ENCODE measurements at places on chromosomes 12 and 14.
A peak's percentile ranks its signal among the peaks of the same experiment; 100 is the strongest.

DNA sequence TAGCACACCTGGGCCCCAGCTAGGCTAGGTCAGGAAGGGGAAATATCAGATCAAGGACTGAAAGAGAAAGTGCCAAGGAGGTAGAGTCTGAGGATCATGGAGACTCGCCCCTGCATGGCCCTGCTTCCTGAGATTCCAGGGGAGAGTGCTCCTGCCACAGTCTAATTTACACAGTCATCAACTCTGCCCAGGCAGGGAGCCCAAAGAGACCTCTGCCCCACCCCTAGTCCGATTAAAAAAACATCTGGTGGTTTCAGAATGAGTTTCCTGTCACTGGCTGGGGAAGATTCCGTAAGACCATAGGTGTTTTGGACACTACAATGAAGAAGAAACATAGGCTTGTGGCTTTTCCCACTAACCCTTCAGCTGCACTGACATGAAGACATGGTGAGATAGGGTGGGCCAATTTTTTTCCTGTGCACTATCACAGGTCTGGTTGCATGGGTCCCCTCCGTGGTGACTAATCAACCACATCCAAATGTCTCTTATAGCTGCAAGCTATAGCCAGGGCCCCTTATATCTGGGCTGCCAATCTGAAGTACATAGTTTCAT, 31.5 kb upstream of the GZMB start:
- no peak for DNase-seq

GRCh38 chr12:26399381-26399780, 204.0 kb downstream of the SSPN start:
- DNase-seq: no peak

- DNase-seq: no peak
Measured at GRCh38 chr14:96403409-96403808, 11.5 kb downstream of the AK7 start.

- peak; percentile 48 for DNase-seq
Measured at GRCh38 chr14:95774265-95775160, 60.6 kb upstream of the TCL1A start.

- DNase-seq: no peak
Measured at GRCh38 chr12:130016986-130017385, 113.2 kb upstream of the TMEM132D start.

GRCh38 chr14:22482085-22482694, 106.8 kb downstream of the DAD1 start:
- no peak for DNase-seq

- no peak for DNase-seq
Measured at GRCh38 chr12:126342866-126343265, 1277.6 kb downstream of the AACS start.

- no peak for DNase-seq
Measured at GRCh38 chr12:132566516-132567131, 43.8 kb downstream of the LRCOL1 start.

GRCh38 chr14:20624495-20625070, 16.9 kb downstream of the OR6S1 start:
- no peak for DNase-seq

GRCh38 chr14:105411017-105411941, 8.3 kb upstream of the MTA1 start:
- peak; percentile 9 for DNase-seq

GRCh38 chr14:81157431-81157830, 63.3 kb downstream of the GTF2A1 start:
- DNase-seq: no peak

DNA sequence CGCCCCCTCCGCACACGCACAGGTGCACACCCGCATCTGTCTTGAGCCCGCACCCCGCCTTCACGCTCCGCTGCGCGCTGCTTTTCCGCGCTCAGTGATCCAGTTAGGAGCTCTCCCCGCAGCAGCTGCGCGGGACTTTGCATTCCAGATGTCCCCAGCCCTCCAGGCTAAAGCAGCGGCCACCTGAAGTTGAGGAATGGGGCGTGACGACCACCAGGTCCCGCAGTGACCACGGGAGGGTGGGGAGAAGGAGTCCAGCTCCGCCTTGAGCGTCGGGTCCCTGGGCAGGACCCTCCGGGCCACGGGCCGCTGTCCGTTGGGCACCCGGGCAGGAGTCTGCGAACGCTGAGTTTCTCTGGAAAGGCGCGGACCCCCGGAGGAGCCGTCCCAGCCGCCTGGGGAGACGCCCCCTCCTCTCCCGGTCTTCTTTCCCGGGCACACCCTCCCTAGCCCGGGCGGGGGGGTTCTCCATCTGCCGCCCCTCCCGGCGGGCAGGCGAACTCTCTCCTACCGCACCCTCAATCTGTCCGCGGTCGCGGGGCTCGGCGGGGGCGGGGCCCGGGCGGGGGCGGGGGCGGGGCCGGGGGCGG, 334 bp upstream of the TMEM132C start:
- no peak for DNase-seq

GRCh38 chr14:91237219-91237618, 7.3 kb downstream of the GPR68 start:
- no peak for DNase-seq

GRCh38 chr14:77849711-77850110, 49.8 kb downstream of the ADCK1 start:
- DNase-seq: no peak

DNA sequence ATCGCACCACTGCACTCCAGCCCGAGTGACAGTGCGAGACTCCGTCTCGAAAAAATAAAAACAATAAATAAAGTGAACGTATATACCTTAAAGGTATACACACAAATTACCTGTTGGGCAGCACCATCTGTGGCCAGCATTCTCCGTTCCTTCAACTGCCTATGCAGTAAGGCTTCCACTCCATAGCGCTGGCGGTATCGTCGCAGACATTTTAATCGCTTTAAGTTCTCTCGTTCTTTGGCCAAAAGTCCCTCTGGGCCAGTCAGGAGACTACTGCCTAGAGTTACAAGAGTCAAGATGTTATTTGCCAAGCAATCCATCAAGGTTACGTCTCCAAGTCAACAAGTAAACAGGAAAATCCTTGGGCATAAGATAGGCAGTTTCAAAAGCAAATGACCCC, 13.0 kb downstream of the KANSL2 start:
- DNase-seq: no peak

- no peak for DNase-seq
Measured at GRCh38 chr12:131555197-131555846, 155.6 kb upstream of the SFSWAP start.

- no peak for DNase-seq
Measured at GRCh38 chr14:90281756-90282155, 25.4 kb downstream of the PSMC1 start.

DNA sequence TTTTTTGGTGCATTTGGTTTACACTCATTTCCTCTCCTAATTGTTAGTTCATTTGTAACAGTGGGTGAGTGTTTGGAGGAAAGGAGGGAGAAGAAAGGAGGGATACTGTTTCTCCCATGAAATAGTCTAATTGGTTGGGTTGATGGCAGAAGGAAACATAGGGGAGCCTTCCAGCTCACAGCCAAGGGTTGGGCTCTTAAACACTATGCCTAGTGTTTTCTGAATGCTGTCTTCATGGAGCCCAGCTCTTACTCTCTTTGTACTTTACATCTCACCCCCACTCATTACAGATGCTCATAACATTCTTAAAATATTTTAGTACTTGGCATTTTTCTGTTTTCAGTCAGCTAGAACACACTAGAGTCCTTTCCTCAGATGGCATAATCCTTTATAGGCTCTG, 38.2 kb downstream of the BAZ2A start:
- no peak for DNase-seq

DNA sequence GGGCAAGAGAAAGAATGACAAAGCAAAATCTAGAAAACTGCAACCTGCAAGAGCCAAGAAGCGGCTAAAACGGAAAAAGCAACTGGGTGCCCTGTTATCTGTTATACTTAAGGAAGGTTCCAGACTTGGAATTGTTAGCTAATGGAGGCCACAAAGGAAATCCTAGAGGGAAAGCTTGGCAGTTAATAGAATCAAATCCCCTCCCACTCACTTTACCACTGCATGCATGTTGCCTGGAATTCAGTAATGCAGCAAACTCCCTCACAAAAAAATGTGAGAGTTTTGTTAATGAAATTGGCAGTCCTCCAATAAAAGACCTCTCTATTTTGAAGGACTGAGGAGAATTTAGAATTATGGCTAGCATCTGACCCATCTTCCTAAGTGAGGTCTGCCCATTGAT, 164.2 kb upstream of the SOX5 start:
- DNase-seq: no peak

DNA sequence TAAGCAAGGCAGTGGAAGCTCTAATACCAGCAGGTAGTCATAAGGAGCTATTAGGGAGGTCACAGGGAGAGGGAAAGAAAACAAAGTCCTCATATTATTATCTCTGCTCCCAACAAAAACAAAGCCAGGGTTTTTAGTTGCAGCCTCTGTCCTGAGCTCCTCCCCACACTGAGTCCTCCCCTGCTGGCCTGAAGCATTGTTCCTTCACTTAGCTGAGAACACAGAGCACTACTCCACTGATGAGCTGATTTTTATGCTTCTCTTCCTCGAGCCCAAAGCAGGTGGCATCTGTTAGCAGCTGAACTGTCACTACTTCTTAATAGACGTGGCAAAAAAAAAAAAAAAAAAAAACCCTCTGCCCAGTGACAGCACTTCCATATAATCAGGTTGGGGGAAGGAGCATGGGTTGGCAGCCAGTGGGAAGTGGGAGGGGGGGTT, 10.5 kb upstream of the STAC3 start:
- DNase-seq: peak; percentile 89

DNA sequence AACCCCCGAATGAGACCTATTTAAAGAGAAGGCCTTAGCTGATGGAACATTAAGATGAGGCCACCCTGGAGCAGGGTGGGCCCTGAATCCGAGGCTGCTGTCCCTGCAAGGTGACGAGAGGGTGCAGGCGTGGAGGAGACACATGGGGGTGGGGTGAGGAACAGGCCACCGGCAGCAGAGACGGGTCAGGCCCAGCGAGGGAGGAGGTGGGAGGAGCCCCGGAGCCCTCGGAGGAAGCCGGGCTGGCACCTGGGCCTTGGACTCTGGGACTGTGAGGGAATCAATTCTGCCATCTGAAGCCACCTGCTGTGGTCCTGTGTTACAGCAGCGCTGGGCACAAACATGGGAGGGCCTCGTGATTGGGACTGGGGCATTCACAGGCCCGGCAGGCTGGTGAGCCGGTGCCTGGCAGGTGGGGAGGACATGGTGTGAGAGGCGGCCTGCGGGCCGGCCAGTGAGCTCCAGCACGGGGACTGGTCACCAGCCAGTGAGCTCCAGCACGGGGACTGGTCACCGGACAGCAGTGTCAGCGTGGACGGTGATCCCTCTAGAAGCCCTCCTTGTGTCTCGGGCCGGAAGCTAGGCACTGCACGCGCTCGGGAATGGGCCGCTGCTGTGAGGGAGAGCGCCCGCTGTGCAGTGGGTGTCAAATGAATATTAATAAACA, 46.7 kb downstream of the NOC4L start:
- DNase-seq: peak; percentile 7

DNA sequence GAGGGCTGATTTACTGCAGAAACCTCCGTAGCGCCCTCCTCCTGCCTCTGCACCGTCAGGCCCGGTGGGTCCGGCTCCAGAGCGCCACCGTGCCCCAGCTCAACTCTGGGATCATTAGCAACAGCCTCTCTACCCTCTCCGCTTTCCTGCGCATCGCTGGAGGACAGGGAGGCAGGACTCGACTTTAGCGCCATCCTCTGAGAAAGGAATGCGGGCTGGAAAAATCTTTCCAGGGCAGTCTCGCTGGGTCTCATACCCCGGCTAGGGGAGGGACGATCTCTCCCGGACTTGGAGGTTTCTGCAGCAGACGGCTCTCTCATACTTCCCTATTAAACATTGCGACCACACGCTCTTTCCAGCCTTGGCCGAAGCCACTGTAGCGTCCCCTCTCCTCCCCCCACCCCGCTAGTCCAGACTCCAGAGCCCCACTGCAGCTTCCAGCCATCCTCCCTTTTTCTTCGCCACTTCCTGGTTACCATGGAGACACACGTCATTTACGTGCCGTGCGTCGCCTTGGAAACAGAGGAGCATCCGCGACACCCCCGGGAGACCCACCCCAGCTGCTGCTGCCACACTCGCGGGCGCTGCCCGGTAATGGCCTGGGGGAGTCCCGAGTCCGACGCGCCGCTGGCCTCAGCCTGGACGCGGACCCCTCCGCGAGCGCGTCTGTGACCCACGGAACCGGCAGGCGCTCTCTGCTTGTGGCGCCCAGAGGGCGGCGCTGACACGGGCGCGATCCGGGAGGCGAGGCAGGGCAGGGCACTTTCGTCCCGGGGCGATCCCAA, at the start of gene CCDC184:
Gene CCDC184 (plus strand): TSS at position 554 of the 785 bp plus-strand sequence. CDS start 479 bp downstream, outside the sequence.
- DNase-seq: peak; percentile 63

GRCh38 chr14:103856105-103856504, 8.7 kb upstream of the PPP1R13B start:
- DNase-seq: no peak

DNA sequence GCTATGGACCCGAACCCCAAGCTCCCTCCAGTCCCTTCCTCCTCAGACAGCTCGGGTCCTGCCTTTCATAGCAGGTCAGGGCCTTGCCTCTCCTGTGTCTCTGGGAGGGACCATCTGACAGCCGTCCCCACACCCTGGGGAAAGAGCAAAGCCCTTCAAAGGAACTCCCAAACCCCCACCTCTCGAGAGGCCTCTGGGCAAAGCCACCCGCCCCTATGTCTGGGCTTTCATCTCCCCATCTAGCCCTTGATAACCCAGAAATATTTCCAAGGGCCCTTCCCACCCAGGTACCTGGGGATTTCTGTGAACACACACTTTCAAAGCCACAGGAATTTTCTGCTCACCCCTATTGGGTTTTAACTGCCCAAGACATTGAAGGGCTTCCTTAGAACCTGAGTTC, 32.1 kb downstream of the SNRNP35 start:
- DNase-seq: no peak

DNA sequence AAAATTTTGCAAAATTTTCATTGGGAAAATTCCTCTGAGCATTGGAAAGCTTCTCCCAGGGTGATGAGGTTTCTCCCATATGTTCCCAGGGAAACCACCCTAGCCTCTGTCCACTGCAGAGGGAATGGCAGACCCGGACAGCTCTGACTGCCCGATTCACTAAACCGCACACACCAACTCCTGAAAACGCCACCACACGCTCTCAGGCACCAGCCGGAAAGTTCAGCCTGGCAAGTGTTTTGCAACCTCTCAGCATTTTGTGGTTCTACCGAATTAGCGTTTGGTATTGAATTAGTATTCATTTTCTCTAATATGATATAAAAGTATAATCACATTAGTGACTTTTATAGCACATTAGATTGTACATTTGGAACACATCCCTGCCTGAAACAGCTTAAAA, 213.4 kb downstream of the PHETA1 start:
- DNase-seq: no peak

- no peak for DNase-seq
Measured at GRCh38 chr14:29802211-29802610, 125.4 kb downstream of the PRKD1 start.

DNA sequence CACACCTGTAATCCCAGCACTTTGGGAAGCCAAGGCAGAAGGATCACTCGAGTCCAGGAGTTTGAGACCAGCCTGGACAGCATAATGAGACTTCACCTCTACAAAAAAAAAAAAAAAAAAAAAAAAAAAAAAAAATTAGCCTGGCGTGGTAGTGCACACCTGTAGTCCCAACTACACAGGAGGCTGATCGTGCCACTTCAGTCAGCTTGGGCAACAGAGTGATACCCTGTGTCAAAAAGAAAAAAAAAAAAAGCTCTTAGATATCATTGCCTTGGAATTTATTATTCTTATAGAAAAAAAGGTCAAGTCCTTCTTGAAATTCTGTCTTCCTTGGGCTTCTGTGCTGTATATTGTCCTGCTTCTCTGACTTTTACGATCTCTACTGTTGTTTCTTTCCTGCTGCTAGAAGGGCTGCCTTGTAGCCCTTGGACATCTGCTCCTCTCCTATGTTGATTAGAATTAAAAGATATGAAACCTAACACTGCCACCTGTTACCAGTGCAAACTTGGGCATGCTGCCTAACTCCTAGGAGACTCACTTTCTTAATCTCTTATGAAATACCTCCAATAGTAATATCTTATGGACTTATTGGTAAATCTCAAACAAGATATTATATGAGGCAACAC, 5.7 kb downstream of the TMEM19 start:
- no peak for DNase-seq
